ENCODE measurements at places on chromosomes 12 and 14.

- no peak for DNase-seq
Measured at GRCh38 chr14:88386256-88386794, 868 bp downstream of the SPATA7 start.

DNA sequence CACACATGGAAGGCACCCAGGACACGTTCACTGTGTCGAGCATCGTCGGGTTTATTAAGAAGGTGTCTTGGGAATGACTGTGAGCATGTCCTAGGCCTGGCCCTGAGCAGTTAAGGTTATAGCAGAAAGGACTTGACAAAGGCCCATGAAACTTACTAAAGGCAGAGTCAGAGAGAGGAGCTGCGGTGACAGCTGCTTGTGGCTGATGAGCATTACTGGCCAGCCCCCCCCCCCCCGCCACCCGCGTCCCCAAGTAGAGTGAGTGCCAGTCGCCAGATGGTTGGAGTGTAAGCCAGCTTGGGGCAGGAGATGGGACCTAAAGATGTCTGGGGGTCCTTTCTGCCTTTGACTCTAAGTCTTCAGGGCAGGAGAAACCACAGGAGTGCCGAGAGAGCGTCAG lies 169.9 kb downstream of the TSPAN9 start:
- no peak for DNase-seq

DNA sequence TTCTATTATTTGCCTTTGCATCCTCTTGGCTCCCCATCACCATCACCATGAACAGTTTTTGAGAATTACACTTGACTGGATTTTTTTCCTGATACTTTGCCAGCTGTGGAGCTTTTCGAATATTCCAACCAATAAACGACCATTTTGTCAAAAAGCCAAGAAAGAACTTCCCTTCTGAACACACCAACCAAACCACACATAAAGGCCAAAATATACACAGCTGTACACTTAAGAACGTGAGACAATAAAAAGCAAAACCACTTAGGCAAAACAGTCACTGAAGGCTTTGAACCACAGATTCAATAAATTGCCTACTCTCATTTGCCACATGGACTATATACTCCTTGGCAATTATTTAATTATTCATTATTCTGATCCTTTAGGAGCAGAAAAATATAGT lies 1.1 kb downstream of the C14orf93 start:
- DNase-seq = no peak

DNA sequence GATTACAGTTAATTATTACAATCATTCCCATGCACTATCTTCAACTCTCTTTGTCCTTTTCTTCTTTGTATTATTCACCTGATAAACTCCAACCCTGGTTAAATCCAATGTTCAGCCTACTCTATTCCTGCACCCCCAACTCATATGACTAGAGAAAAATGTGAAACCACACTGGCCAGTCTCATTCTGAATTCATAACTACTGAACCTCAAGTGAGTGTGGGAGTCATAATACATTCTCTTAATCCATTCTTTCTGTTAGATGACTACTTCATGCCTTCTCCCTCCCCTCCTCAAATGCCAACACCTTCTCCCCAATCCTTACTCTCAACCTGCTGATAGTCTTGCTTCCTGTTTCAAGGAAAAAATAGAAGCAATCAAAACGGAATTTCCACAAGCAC lies 22.3 kb upstream of the ITPR2 start:
- no peak for DNase-seq

DNA sequence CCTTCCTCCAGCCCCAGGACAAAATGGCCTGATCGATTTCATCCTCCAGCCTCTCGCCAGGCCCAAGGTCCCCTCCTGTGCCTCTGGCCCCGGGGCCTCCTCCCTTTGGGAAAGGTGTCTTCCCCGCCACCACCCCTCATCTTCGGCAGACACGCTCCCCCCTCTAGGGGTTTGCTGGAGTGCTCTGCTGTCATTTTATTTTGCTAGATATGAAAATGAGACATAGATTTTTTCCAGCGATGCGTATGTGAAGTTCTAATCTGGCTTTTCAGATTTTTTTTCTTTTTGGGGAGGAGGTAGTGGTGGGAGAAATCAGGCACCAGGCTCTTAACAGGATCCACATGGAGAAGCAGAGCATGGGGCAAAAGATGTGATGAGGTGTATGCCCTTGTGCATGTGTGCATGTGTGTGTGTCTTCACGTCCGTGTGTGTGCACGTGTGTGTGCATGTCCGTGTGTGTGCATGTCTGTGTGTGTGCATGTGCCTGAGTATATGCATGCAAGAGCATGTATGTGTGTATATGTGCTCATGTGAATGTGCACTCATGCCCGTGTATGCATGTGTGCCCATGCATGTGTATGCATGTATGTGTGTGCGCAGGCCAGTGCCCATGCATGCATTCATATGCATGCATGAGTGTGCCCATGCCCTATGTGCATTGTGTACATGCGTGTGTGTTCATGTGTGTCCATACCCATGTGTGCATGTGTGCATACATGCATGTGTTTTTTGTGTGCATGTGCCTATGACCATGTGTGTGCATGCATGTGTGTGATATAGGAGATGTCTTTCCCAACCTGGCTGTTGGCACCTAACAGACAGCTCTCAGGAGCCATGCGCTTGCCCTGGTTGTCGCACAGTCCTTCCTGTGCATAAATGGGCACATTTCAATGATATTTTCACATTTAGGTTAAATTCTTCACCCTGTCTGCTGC lies 203.0 kb downstream of the RBM19 start:
- no peak for DNase-seq

GRCh38 chr14:30158299-30158698 lies 230.7 kb upstream of the PRKD1 start:
- DNase-seq = no peak
